ENCODE measurements at places on chromosomes 3 and 15. TPM values are rescaled to one million over a fixed set of nuclear protein-coding genes. Genes with fewer than 3 reads are reported as not detected.
A peak's percentile ranks its signal among the peaks of the same experiment; 100 is the strongest.

DNA sequence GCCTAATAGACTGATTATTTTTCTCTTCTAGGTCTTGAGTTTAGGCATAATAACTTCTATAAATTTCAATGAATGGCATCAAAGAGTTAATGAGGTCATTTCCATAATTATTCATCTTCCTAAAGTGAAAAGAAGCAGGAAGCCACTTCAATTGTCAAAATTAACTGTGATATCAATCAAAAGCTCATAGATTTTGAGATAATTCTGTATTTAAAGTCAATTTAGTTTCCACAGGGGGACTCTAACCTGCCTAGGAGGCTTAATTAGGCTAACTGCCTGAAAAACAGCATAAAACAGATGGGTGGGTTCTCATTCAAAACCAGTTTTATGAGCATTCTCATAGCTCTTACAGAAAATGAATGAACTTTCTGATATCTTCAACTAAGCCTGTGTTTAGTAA is 177.8 kb downstream of the OTOL1 start:
- H3K4me1 ChIP-seq: peaks cover 33% of the 10 kb centered on the region
- peaks cover 17% of the 10 kb centered on the region for H3K36me3 ChIP-seq
- H3K4me3 ChIP-seq: no peak overlapping the region
- peaks cover 7% of the 10 kb centered on the region for H3K27me3 ChIP-seq
- DNase-seq: no peak

DNA sequence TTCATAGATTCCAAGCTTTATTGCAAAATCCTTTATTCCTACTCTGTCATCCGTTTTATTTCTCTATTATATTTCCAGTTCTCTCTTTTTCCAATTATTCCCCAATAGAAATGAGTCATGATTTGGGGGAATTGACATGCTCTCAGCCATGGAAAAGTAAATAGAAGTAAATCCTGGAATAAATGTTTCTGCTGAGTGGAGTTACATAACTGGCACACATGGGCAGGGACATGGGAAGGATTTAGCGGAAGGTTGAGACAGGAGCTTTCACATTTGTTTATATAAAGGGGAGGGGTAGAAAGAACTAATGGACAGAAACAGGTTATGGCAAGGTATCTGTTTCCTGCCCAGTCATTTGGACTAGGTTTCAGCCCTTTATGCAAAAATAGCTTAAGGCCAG is 221.6 kb downstream of the PLOD2 start:
- H3K27me3 ChIP-seq: no peaks in the 10 kb centered on the region
- H3K27ac ChIP-seq: no peak overlapping the region
- no peaks in the 10 kb centered on the region for H3K4me1 ChIP-seq

GRCh38 chr3:146469150-146470017 is at the start of gene PLSCR2:
PLSCR2 (minus strand) TSS chr3:146469561; CDS start chr3:146459904, 9,657 bp downstream.
- no peaks in the 10 kb centered on the region for H3K36me3 ChIP-seq
- H3K27ac ChIP-seq: peak within 1 kb of the TSS; percentile 85
- peaks cover 15% of the 10 kb centered on the region for H3K4me1 ChIP-seq
- peak within 1 kb of the TSS; percentile 65 for H3K4me3 ChIP-seq
- peak; percentile 86 for DNase-seq

GRCh38 chr15:57600197-57600596 is 8.5 kb downstream of the MYZAP start:
- DNase-seq: no peak
- peaks cover 11% of the 10 kb centered on the region for H3K4me1 ChIP-seq
- H3K36me3 ChIP-seq: no peaks in the 10 kb centered on the region
- no peak overlapping the region for H3K27ac ChIP-seq
- no peak overlapping the region for H3K4me3 ChIP-seq

DNA sequence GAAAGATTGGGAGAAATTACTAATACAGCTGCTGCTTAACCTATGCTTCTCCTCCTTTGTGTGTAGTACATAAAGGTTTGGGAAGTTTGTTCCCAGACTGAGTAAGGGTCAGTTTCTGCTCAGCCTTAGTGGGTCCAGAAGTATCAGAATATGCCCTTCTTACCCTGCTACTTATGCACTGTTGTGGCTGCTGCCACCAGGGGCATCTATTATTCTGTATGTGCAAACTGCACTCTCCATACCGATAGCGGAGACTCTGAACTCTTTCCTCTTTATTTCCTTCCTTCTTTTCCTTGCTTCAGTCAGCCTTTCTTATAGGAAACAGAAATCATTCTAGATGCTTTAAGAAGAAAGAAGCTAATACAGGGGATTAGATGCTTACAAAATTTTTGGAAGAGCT is 4.0 kb downstream of the NEDD4 start:
- H3K27ac ChIP-seq: no peak overlapping the region
- no peak overlapping the region for H3K4me3 ChIP-seq
- H3K36me3 ChIP-seq: peaks cover 2% of the 10 kb centered on the region
- H3K4me1 ChIP-seq: peaks cover 16% of the 10 kb centered on the region
- DNase-seq: no peak

GRCh38 chr3:47540281-47540680 is 26.8 kb upstream of the ELP6 start:
- H3K27ac ChIP-seq: no peak overlapping the region
- no peaks in the 10 kb centered on the region for H3K27me3 ChIP-seq
- no peak overlapping the region for H3K4me3 ChIP-seq

DNA sequence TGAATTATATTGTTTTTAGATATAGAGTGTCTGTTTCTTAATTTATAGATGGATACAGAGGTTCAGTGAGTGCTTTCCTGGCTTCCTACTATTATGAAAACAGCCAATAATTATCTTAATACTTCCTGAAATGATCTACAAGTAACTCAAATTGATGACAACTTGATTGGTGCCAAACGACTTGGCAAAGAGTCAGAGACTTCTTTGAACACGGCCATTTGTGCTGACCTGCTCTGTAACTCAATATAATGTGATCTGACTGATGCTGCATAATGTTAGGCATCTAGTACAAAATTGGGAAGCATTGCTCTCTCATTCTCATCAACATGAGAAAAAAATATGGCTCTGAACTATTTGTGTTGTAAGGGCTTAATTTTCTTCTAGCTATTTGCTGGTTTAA is 193.9 kb downstream of the DIPK2A start:
- no peak for DNase-seq
- H3K4me1 ChIP-seq: no peaks in the 10 kb centered on the region
- no peaks in the 10 kb centered on the region for H3K27me3 ChIP-seq
- H3K36me3 ChIP-seq: no peaks in the 10 kb centered on the region

GRCh38 chr15:90075420-90076289 is 26.6 kb downstream of the IDH2 start:
- H3K4me1 ChIP-seq: peaks cover 14% of the 10 kb centered on the region
- H3K27me3 ChIP-seq: no peaks in the 10 kb centered on the region
- H3K4me3 ChIP-seq: peak overlapping the region; percentile 5
- DNase-seq: peak; percentile 46
- H3K27ac ChIP-seq: peak overlapping the region; percentile 97

DNA sequence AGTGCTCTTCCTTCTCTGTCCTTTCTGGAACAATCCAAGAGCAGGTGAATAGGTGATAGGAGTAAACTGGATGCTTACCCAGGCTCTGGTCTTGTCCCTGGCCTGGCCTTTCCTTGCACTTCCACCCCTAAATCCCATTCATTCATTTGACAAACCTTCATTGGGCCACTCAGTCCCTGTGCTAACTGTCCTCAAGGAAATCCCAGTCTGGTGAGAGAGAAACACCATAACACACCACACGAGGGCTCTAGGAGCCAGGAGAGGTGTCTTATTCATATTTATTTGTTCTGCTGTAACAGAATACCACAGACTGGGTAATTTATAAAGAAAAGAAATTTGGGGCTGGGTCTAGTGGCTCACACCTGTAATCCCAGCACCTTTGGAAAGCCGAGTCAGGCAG is 22.8 kb downstream of the EFCC1 start:
- H3K27ac ChIP-seq: no peak overlapping the region
- peaks cover 5% of the 10 kb centered on the region for H3K4me1 ChIP-seq
- H3K36me3 ChIP-seq: no peaks in the 10 kb centered on the region
- no peak overlapping the region for H3K4me3 ChIP-seq
- no peak for DNase-seq
- peaks cover 46% of the 10 kb centered on the region for H3K27me3 ChIP-seq

- H3K4me1 ChIP-seq: no peaks in the 10 kb centered on the region
- H3K36me3 ChIP-seq: no peaks in the 10 kb centered on the region
- H3K27ac ChIP-seq: no peak overlapping the region
Observed at GRCh38 chr3:156183396-156183795, 63.0 kb downstream of the KCNAB1 start.

GRCh38 chr3:124812291-124813265 is 74.6 kb downstream of the ITGB5 start:
- H3K36me3 ChIP-seq: peaks cover 65% of the 10 kb centered on the region
- peak overlapping the region; percentile 78 for H3K27ac ChIP-seq
- 0 out of 2 replicates have a peak, but pooled peaks cover 3% of the 10 kb centered on the region for H3K4me1 ChIP-seq
- DNase-seq: no peak
- no peak overlapping the region for H3K4me3 ChIP-seq

- peaks cover 5% of the 10 kb centered on the region for H3K36me3 ChIP-seq
- no peak for DNase-seq
- H3K4me1 ChIP-seq: peaks cover 10% of the 10 kb centered on the region
- H3K27me3 ChIP-seq: no peaks in the 10 kb centered on the region
Observed at GRCh38 chr3:127206154-127206553, 13.2 kb downstream of the PRR23E start.

GRCh38 chr3:111594205-111594604 is 941 bp downstream of the ZBED2 start:
- 0 out of 2 replicates have a peak, but pooled peaks cover 5% of the 10 kb centered on the region for H3K4me1 ChIP-seq
- DNase-seq: no peak
- H3K4me3 ChIP-seq: no peak overlapping the region
- H3K36me3 ChIP-seq: no peaks in the 10 kb centered on the region
- peaks cover 3% of the 10 kb centered on the region for H3K27me3 ChIP-seq

GRCh38 chr15:23801881-23802280 is 114.8 kb upstream of the NDN start:
- H3K27ac ChIP-seq: no peak overlapping the region

DNA sequence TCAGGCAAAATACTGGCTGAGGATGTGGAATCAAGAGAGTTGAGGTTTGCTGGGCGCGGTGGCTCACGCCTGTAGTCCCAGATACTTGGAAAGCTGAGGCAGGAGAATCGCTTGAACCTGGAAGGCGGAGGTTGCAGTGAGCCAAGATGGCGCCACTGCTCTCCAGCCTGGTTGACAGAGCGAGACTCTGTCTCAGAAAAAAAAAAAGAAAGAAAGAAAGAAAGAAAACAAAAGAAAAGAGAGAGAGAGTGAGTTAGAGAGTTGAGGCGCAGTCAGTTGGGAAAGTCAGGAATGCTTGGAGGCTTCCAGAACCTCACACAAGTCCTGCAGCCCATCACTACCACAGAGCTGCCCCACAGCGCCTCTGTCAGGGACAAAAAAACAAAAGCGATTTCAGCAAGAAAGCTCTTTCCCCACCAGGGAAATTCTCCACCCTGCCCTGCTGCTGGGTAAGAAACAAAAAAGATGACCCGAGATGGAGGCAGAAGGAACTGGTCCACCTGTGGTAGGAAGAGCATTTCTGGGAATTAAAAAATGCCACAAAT is 13.8 kb downstream of the HDC start:
- no peak overlapping the region for H3K4me3 ChIP-seq
- no peak for DNase-seq
- H3K27ac ChIP-seq: no peak overlapping the region

- H3K4me1 ChIP-seq: peaks cover 18% of the 10 kb centered on the region
- H3K27ac ChIP-seq: no peak overlapping the region
- no peaks in the 10 kb centered on the region for H3K36me3 ChIP-seq
- DNase-seq: no peak
- no peak overlapping the region for H3K4me3 ChIP-seq
Observed at GRCh38 chr3:144055604-144056003, 84.0 kb downstream of the DIPK2A start.

DNA sequence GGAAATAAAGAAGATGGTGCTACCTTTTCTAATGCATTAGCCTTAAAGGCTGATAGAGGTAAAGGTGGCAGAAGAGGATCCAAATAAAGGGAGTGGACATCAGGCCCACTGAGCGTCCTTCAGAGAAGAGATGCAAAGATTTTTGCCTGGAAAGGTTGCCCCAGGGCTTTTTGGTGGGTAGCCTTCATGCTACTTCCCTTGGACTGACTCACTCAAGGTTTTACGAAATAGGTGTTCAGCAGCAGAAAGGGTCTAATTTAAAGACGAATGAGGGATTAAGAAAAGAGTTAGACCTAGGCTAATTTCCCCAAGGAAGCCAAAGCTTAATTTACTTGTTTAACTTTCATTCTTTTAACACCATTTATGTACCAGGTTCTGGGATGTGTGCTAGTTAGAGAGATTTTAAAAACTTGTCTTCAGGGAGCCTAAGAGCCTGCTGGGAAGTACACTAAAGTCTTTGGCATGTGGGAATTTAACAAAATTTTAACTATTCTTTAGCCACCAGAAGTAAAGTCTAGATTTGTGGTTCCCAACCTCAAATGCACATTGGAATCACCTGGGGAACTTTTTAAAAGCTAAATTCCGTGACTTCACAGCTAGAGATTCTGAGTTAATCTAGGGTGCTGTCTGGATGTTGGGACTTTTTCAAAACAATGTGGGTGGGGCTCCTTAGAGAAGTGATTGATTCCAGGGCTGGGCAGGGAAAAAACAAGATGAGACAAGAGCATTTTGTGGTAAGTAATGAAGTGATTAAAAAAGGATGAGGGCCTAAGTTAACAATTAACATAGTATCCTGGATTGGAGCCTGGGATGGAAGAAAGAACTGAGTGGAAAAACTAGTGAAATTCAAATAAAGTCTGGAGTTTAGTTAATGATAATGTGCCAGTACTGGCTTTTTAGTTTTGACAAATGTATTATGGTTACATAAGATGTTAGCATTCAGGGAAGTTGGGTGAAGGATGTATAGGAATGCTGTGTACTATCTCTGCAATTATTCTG is 3.4 kb downstream of the IL20RB start:
- DNase-seq: no peak
- H3K27me3 ChIP-seq: no peaks in the 10 kb centered on the region
- H3K36me3 ChIP-seq: no peaks in the 10 kb centered on the region
- H3K27ac ChIP-seq: no peak overlapping the region
- peaks cover 19% of the 10 kb centered on the region for H3K4me1 ChIP-seq
- H3K4me3 ChIP-seq: no peak overlapping the region

DNA sequence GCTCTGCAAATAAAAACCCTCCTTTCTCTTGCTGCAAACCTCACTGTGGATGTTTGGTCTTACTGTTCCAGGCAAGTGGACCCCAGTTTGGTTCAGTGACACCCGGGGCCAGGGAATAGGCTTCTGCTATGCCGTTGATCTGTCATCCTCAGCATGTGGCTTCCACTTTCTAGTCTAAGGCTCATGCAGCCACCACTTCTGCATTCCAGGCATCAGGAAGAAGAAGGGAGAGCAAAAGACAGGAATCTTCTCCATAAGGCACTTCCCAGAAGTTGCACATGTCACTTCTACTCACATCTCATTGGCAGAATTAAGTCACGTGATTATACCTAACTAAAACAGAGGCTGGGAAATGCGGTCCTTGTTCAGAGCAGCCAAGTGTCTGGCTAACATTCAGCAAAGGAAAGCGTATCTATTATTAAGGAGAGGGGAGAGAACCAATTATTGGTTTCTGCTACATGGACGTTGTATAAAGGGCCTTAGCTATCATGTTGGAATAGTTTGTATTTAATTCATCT is 173.6 kb upstream of the PFN2 start:
- no peak overlapping the region for H3K4me3 ChIP-seq
- H3K36me3 ChIP-seq: no peaks in the 10 kb centered on the region
- H3K27me3 ChIP-seq: no peaks in the 10 kb centered on the region
- H3K4me1 ChIP-seq: peaks cover 15% of the 10 kb centered on the region
- H3K27ac ChIP-seq: no peak overlapping the region

- no peak for DNase-seq
- H3K27ac ChIP-seq: no peak overlapping the region
- no peaks in the 10 kb centered on the region for H3K27me3 ChIP-seq
- peak overlapping the region; percentile 85 for H3K4me3 ChIP-seq
- peaks cover 29% of the 10 kb centered on the region for H3K36me3 ChIP-seq
Observed at GRCh38 chr3:119239206-119239820, 1.4 kb downstream of the B4GALT4 start.

FAH gene
- 21.7 TPM for total RNA-seq

FGD5 gene
- 19.3 TPM for total RNA-seq

AGTR1 gene
- 0.13 TPM for total RNA-seq

SOX14 gene
- 0.70 TPM for total RNA-seq

BUB1B gene
- 192 TPM for total RNA-seq

ACKR2 gene
- 0.41 TPM for total RNA-seq

ANKDD1A gene
- 6.1 TPM for total RNA-seq

All from WTC11 (cell line).